Posterior cingulate gyrus (tissue), 11 donors: ENCODE measurements at places on chromosomes 3 and 15.

DNA sequence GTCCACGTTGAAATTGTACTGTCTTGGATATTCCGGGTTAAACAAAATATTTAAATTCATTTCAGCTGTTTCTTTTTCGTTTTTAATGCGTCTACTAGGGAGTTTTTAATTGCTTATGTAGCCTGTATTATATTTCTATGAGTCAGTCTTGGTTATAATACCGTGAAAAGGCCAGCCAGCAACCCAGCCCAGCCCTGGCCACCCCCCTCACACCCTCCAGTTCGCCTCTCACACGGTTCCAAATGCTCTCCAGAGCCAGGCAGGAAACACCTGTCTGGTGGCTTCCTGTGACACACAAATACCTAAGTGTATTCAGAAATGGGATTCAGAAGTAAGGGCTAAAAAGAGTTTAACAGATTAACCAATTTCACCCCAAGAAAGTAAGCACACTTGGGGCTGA lies 4.4 kb downstream of the SH3BP5 start:
- no peak for DNase-seq

DNA sequence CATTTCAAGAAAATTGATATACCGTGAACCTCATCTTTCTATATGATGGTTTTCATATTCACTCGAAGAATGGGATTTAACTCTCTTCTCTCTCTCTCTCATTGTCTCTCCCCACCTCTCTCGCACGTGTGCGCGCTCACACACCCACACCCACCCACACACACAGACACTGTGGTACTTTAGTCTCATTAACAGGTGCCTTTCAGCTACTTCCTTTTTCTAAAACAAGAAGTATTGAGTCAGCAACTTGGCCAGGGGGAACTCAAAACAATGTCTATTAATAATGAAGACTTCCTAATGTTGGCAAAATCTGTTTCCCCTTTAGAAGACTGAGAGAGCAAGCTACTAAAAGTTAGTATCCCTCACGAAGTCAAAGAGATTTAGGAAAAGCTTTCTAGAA lies 150.7 kb downstream of the TMCO5A start:
- DNase-seq, result no peak

DNA sequence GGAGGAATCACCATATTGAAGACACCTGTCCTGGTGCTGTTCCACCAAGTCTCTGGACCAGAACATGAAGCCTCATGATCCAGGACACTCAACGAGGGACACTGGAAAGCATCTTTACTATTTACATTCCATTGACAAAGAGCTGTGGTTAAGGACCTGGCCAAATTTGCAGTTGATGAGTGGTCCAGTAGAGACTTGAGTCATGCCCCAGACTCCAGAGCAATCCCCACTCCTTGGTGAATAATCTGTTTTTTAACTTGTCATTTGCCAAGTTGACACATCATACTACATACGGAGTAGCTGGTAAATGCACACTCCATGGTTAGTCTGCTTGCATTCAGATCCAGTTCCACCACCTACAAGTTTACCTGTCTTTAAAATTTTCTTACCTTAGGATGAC lies 1.2 kb upstream of the COL6A6 start:
- DNase-seq, result no peak

- no peak for DNase-seq
Observed at GRCh38 chr15:39937696-39938095, 3.8 kb downstream of the EIF2AK4 start.

DNA sequence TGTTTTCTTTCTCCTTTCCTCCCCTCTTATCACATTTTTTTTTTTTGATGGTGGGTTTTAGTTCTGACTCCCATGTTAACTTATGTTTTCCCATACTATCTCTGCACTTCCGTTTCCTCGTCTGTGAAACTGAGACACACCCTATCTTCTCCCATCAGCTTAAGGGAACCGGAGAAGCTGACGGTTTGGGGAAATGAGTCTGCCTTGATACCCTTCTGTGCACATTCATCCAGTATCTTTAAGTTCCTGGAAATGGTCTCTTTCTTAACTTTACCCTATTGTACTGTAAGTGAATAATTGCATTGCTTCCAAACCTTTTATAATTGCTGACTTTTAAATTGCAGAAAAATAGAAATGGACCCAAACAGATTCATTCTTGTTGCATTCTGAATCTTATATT lies 26.2 kb upstream of the CFAP161 start:
- DNase-seq, result no peak

GRCh38 chr3:193780397-193780796 lies 187.4 kb downstream of the OPA1 start:
- no peak for DNase-seq

GRCh38 chr3:111954228-111954990 lies 24.4 kb upstream of the ABHD10 start:
- DNase-seq, result no peak

GRCh38 chr3:39808467-39809180 lies 785 bp upstream of the MYRIP start:
- DNase-seq, result peak; percentile 89

DNA sequence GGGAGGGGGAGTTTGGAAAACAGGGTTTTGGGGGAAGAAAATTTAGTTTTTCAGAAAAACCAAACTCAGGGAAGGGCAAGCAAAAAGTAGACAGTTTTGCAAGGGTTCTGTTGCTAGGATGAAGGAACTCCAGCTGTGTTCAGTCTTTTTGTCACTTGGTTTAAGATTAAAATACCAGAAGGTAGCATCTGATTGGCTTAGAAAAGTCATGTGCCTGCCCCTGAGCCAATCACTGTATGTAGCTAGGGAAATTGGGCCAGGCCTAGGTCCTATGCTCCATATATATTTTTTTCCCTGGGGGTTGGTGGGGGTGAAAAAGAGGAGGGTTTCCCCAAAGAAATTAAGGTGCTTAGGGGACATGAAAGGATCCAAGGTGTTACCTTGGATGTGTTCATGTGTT lies 24.3 kb downstream of the CLDN11 start:
- DNase-seq, result no peak

DNA sequence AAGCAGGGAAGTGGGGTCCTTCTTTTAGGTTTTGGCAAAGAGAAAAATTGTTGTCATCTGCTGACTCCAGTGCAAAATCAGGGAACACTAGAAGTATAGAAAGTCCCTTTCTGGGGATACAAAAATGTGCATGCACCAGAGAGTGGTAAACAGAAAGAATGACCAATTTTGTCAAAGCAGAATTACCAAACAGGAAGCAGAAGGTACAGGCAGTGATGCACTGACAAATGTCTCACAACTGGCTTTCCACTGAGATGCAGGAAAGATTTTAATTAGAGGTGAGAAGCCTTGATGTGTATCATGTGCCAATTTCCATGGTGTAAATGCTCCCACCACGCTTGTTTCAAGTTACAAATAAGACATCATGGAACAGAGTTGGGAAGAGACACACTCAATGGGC lies 66.0 kb downstream of the TRIM69 start:
- no peak for DNase-seq

- no peak for DNase-seq
Observed at GRCh38 chr15:53404930-53405493, 354.5 kb downstream of the WDR72 start.

GRCh38 chr3:41740374-41740886 lies 221.5 kb downstream of the ULK4 start:
- DNase-seq, result no peak

GRCh38 chr3:42053476-42053875 lies 37.7 kb upstream of the TRAK1 start:
- peak; percentile 82 for DNase-seq

- no peak for DNase-seq
Observed at GRCh38 chr3:142087676-142088075, 61.7 kb downstream of the TFDP2 start.

GRCh38 chr3:63655519-63655918 lies 3.0 kb downstream of the SNTN start:
- DNase-seq, result no peak

- no peak for DNase-seq
Observed at GRCh38 chr3:180749322-180749721, 70.0 kb upstream of the CCDC39 start.

DNA sequence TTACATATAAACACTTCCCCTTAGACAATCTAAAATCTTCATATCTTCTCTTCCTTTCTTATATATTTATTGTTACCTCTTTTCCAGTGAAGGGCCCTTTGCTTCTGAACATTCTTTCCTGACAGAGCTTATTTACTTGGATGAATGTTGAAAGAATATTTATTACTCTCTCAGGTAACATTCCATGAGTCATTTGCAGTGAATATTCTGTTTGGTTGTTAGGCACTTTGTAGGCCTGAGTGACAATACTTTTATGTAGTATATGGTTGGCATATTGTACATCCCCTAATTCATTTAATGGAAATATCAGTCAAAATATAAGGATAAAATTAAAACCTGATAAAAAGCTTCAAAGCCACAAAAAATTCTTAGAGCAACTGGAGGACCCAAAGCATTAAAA lies 260.9 kb upstream of the KCNMB2 start:
- no peak for DNase-seq

- DNase-seq, result peak; percentile 52
Observed at GRCh38 chr15:31814082-31814481, 216.2 kb upstream of the CHRNA7 start.
